CD4-positive, alpha-beta T cell treated with Interleukin-6 at 100 ng/mL for 8 hours (primary cell): ENCODE measurements at places on chromosomes 2 and 18.

DNA sequence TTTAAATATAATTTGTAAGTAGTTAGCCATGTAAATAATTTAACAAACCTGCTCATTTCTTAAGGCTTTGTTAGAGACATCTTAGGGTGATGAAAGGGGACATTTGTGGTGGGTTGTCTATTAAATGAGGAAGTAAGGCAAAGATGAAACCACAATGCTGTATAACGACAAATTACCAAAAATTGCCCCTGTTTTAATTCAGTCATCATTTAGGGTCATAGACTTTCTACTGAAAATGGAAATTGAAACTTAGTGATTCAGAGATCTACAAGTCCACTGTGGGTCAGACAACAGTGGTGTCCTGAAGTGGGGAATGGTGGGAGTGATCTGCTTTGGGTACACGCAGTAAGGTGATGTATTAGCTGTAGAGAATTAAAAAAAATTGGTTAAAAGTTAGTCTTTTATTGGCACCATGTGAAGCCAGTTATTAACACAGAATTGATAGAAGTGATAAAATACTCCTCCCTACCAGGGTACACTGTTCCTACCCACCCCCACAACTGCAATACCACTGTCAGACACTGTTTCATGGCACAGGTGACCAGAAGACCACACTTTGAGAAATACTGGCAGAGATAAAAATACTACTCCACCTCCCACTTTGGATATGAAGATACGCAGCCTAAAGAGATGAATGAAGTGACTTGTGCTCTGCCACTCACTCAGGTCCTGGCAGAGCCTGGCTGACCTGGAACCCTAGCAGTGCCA is 13.4 kb downstream of the CERS6 start:
- no peak for DNase-seq

DNA sequence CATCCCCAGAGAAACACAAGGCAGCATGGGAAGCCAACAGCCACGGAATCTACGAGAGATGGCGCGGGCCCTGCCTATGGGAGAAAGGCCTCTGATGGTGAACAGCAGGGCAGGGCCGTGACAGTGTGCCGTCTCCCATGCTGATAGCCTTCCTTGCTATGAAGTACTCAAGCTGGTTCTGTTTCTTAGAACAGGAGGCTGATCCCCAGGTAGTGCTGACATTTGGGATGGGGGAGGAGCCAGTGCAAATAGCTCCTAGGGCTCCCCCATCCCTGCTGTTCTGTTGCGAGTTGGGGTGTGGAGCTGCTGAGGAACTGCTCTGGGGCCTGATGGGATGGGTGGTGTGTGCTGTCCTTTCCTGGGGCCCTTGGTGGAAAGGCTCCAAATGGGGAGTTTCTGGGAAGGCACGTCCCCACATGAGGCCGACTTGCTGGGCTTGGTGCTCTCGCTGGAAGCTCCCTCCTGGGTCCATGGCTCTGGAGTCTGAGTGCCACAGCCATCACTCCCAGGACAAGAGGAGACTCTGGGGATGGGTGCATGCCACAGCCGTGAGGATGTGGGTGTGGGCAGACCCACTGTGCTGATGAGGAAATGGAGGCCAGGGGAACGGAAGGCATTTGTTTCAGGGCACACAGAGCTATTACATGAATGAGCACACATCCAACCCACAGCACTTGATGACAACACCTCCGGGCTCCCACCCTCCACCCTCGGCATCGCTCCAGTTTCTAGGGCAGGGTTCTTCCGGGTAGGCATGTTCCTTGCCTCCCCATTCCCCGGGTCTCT is 246.8 kb downstream of the HDAC4 start:
- DNase-seq, result no peak

GRCh38 chr2:113692698-113693428 is 63.6 kb downstream of the SLC35F5 start:
- DNase-seq, result peak; percentile 8

DNA sequence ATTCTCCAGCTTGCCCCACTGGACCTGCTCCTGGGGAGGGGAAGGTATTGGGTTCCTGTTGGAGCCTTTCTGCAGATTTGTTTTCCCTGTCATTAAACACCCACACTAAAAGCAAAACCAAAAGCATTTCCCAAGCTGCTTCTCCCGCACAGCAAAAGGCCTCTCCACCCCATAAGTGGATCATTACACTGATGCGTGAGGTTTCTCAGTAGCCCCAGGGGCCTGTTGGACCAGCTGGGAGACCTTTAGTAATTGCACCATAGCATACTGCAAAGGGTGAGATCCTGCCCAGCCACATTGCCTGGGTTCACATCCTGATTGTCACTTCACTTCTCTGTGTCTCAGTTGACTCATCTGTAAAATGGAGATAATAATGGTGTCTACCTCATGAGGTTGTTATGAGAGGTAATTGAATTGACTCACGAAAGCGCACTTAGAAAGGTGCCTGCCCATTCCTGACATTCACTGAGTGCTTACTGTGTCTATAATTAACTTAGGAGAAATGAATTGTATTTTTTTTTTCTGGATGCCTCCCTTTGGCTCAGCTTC is 43.9 kb downstream of the TOGARAM2 start:
- DNase-seq, result no peak

GRCh38 chr2:173656086-173656485 is 301.4 kb downstream of the CDCA7 start:
- no peak for DNase-seq

DNA sequence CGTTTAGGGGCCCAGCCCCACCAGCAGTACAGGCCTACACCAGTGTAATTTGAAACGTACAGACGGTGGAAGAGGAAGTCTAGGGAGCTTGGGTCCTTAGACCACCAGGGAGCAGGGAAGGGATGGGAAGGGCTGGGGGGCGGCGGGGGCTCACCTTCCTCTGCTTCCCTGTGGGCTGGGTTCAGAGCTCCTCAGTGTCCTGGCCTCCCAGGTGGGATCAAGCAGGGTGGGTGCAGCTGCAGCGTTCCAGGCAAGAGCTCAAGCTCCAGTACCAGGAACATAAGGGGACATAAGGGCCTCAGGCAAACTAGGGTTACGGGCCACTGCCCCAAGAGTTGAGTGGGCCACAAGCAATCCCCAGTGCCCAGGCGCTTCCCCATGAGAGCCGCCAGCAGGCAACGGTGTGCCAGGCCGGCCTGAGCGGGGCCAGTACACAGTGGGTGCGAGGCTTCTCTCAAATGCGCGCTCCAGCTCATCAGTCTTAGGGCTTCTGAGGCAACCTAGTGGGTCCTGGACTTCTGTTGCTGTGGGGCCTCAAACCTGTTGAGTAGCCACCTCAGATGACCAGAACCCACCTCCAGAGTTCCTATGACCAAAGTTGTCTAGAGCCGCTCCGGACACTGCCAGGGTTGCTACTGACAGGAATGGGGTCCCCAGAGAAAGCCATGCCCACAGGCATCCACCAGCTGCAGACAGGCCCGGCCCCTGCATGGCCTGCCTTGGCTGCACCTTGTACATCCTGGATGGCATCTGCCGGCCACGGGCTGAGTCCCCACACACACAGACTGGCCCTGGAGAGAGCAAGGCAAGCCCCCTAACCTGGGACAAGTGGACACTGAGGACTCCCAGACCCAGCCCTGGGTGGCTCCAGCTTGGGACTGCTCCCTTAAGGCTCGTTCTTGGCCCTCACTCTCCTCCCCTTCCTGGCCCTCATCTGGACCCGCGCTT is 5.2 kb downstream of the ANKRD23 start:
- no peak for DNase-seq

DNA sequence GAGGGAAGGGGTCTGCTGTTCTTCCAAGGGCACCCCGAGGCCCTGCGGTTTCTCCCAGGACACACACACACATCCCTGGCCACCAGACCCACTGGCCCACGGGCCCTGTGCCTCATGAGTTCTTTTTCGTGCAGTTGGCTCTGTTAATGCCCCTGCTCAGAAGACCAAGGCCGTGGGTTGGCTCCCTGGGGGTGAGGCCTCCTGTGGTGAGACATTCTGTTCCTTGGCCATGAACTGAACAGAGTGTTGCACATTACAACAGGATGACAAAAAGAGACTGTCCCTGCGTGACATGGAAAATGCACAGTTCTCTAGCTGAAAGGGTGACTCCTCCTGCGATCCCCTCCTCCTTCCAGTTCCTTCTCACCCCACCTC is 30.7 kb downstream of the SH2D6 start:
- no peak for DNase-seq

- no peak for DNase-seq
These were observed 240.3 kb downstream of the HDAC4 start for GRCh38 chr2:239160226-239161143.

DNA sequence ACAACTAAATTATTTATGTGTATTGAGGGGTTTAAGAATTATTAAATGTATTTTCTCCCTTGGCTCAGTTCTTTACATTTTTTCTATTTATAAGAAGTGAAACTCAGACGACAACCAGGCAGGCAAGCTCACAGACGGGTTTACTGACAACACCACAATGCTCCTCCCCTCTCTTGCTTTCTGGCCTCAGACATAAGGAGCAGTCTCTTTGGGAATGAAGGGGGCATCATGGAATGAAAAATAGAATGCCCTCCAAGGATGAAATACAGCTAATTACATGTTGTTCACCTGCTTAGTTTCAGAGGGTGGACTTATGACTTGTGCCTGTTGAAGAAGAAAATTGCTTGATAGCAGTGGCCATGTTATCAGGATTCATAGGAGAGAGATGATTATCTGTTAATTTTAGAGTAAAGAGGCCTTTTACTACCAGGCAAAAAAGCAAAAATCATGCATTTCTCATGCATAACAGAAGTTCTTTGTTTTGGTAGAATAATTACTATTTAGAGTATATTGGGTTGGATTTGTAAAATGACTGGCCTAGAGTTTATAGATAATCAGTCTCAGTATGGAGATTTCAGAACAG is 172.1 kb upstream of the LRRTM1 start:
- DNase-seq, result no peak

- DNase-seq, result no peak
These were observed 350.2 kb upstream of the SALL3 start for GRCh38 chr18:78629426-78629825.

- DNase-seq, result no peak
These were observed 13.6 kb downstream of the FLACC1 start for GRCh38 chr2:201343559-201343958.

DNA sequence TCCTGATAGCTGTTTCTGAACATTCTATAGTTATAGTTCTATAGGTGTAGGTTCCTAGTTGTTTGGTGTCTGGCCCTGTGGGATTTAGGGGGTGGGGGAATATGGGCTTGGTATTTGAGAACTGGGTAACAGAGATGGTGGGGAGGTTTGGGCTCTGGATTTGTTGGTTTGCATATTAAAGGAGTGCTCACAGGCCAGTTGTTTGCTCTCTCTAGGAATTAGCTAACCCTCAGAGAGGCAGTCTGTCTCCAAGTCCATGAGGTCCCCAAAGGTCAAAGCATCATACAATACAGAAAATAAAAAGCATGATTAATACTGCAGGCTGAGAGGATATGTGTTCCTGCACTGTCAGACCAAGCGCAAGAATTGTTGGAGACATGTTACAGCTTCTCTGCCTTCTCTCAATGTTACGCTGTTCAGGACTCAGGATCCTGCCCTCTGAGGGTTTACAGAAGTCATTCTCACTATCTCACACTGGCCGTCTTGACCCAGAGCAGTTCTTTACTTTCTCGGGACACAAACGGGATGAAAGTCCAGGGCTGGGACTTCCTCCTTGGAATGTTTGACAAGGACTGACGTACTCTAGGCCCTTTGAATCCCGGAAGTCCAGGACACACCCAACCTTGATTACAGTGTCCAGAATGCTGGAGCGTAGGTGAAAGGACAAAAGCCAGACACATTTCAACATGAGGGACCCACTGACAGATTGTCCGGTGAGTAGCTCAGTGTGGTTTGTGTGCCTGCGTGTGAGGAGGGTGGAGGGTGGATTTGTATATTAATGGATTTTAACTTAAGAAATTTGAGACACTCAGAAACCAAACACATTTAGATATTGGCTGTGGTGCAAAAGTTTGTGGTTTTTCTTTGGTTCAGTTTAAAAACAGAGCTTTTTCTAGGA is at the start of gene NOSTRIN:
Gene NOSTRIN, plus strand, starts transcription at position 677 of the 898 bp plus-strand sequence. Its CDS starts 10 bp downstream, at position 687.
- DNase-seq, result no peak
